Activated naive CD8-positive, alpha-beta T cell treated with anti-CD3 and anti-CD28 coated beads for 36 hours (primary cell): ENCODE measurements at places on chromosomes 4 and X. TPM values are rescaled to one million over a fixed set of nuclear protein-coding genes. Genes with fewer than 3 reads are reported as not detected.

- no peak for DNase-seq
These were observed 56.0 kb downstream of the UGT8 start for GRCh38 chr4:114654592-114654991.

Gene USP17L15
- total RNA-seq = not detected

GRCh38 chr4:112302320-112303274 is 5.4 kb downstream of the ALPK1 start:
- no peak for DNase-seq

Gene VCX3B
- not detected for total RNA-seq

Gene LGI2
- total RNA-seq = not detected

DNA sequence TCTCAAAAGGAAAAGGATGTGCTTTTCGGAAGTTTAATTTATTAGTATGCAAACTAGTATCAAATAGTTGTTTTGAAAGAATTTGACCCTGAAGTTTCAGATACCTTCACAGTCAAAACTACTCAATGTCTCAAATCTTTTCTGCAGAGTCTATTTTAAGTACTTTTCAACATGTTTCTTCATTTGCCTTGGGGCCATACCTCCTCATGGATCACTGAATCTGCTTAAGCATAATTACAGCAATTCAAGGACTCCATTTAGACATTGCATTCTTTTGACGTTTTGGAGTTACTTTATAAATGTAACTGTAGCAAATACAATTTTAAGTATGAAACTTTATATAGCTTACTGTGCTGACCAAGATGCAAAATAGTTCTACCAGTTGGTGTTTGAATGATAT is 25.5 kb downstream of the PALLD start:
- no peak for DNase-seq

DNA sequence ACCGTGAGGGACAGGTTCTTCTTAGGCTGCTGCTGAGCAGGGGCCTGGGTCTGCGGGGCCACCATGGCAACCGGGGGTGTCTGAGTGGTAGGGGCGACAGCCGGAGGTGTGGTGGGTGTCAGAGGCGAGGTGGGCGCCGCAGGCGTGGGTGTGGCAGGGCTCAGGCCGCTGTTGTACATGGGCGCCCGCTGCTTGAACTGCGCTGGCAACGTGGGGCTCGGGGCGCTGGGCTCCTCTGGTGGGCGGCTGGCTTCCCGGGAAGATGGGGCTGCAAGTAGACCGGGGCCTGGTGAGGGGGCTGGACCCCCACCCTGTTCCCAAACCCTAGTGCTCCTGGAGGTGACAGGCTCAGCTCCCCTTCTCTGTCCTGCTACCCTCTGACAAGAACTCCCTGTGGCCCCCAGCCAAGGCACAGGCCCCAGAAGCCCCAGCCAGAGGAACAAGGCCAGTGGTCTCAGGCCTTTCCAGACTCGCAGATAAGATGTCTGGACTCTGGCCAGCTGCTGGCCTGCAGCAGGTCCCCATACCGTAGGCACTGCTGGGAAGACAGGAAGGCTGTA is 24.8 kb downstream of the NELFA start:
- DNase-seq = no peak

Gene LRP2BP
- total RNA-seq = 0.44 TPM
